ENCODE measurements at places on chromosomes 1 and 21.

GRCh38 chr1:38004284-38005108, 818 bp downstream of the FHL3 start:
- peaks cover 43% of the 10 kb centered on the region for H3K4me1 ChIP-seq
- no peak for DNase-seq
- peak overlapping the region; percentile 80 for H3K4me3 ChIP-seq
- peak overlapping the region; percentile 96 for H3K27ac ChIP-seq
- H3K36me3 ChIP-seq, result no peaks in the 10 kb centered on the region

- no peak for DNase-seq
- no peaks in the 10 kb centered on the region for H3K4me1 ChIP-seq
- H3K36me3 ChIP-seq, result no peaks in the 10 kb centered on the region
- H3K27ac ChIP-seq, result no peak within 1 kb of the TSS
- H3K27me3 ChIP-seq, result no peaks in the 10 kb centered on the region
- H3K4me3 ChIP-seq, result no peak within 1 kb of the TSS
These were observed at the start of gene OR6N1 for GRCh38 chr1:158771950-158772866. TSS of gene OR6N1 (minus strand) at chr1:158772195. CDS start at chr1:158766682, 5,513 bp downstream.

DNA sequence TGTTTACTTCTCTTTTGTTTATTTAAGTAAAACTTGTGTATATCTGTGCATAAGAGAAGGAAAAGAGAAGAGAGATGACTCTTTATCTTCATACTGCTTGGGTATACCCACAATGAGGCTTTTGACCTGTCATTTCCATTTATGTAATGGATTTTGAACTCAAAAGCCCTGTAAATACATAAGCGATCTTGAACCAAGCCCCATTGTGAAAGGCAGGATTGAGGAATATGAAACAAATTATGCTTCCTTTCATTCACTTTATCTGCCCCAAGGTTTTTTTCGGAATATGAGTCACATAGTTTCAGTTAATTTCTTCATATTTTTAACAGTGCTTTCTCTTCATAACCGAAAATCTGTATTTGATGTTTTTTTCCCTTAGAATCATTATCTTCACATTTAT, 21.4 kb downstream of the CNST start:
- peak overlapping the region; percentile 34 for H3K4me3 ChIP-seq
- H3K27ac ChIP-seq, result peak overlapping the region; percentile 79
- H3K4me1 ChIP-seq, result no peaks in the 10 kb centered on the region

GRCh38 chr1:21815724-21816321, 3.8 kb downstream of the LDLRAD2 start:
- H3K36me3 ChIP-seq, result peaks cover 9% of the 10 kb centered on the region
- peaks cover 5% of the 10 kb centered on the region for H3K4me1 ChIP-seq
- DNase-seq, result no peak
- H3K4me3 ChIP-seq, result no peak overlapping the region

GRCh38 chr1:57218487-57219079, 205.3 kb downstream of the DAB1 start:
- H3K27me3 ChIP-seq, result no peaks in the 10 kb centered on the region
- no peaks in the 10 kb centered on the region for H3K4me1 ChIP-seq
- H3K36me3 ChIP-seq, result no peaks in the 10 kb centered on the region
- no peak for DNase-seq
- H3K4me3 ChIP-seq, result no peak overlapping the region

GRCh38 chr1:60697204-60697994, 385.0 kb upstream of the NFIA start:
- no peak overlapping the region for H3K27ac ChIP-seq
- no peaks in the 10 kb centered on the region for H3K36me3 ChIP-seq
- no peak overlapping the region for H3K4me3 ChIP-seq
- DNase-seq, result no peak
- no peaks in the 10 kb centered on the region for H3K27me3 ChIP-seq
- H3K4me1 ChIP-seq, result no peaks in the 10 kb centered on the region
